ENCODE measurements at places on chromosomes 2 and 18.

DNA sequence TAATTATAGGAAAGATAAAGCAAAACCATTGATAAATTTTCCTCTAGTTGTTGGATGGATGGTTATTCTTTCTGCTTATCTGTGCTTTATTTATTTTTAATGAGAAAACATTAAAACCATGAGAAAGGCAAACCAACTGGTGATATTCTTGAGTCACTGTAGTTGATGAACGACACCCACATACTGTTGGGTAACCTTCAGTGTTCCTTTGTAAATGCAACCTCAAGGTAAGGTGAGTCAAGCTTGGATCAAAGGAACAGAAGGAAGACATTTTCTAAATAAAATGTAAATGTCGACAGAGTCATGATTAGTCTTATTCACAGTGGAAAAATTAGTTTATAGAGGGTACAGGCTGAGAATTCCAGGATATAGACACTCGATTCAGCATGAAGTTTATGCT is 12.7 kb downstream of the ABCB11 start:
- DNase-seq = no peak

DNA sequence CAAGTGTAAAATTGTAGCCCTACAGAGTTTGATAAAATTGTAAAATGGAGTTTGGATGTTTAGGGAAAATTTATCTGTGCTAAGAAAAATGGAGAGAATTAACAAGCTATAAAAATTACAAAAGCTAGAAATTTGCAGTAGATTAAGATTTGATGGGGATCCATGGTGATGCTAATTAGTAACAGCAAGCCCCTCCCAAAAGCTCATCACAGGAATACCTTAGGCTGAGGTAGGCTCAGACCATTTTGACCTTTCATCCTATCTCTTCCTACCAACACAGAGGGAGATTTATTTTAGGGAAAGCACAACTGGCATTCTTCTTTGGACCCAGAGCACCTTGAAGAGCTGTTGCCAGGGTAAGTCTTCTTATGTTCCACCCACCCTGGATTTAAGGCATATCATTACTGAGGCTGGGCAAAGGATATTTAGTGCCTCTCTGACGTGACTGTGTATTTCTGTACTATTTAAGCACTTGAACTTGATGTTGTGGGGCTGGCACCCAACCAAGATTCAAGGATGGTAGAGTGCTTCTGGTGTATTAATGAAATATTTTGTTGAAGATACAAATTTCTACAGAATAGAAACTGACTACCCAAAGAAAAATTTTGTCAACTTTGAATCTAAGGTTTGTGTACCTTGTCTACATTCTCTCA is 70.8 kb upstream of the SLC39A10 start:
- DNase-seq = no peak

DNA sequence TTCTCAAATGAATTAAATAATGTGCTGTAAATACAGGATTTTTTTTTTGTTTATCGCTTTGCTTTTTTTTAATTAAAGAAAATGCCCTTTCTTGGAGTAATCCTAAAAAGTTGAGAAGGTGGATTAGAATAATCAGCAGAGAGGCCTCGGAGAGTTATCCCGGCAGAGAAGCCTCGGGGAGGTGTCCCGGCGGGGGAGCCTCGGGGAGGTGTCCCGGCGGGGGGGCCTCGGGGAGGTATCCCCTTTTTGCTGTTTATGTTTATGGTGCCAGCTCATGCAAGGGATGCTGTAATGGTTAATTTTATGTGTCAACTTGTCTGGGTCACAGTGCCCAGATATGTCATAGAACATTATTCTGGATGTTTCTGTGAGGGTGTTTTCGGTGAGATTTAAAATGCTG is 263.0 kb upstream of the TRIB2 start:
- DNase-seq = no peak

DNA sequence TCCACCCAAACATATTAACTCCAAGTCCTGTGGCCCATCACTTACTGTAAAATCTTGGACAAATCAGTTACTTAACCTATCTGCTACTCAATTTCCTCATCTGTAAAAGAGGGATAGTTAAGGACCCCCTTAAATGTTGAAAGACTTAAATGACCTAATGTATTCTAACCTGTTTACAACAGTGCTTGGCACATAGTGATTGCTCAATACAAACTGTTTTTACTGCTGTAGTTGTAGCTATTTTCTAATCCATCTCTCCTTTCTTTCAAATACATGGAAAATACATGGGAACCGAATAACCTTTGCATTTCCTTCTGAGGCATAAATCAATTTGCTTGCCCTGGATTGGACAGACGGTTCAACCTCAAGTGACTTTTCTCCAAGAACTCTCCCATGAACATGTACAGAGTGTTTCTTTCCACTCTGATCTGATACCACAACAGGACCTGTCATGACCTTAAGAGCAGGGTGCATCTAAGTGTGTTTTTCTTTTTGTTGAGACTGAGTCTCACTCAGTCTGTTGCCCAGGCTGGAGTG is 2.7 kb downstream of the LNPK start:
- DNase-seq = no peak

DNA sequence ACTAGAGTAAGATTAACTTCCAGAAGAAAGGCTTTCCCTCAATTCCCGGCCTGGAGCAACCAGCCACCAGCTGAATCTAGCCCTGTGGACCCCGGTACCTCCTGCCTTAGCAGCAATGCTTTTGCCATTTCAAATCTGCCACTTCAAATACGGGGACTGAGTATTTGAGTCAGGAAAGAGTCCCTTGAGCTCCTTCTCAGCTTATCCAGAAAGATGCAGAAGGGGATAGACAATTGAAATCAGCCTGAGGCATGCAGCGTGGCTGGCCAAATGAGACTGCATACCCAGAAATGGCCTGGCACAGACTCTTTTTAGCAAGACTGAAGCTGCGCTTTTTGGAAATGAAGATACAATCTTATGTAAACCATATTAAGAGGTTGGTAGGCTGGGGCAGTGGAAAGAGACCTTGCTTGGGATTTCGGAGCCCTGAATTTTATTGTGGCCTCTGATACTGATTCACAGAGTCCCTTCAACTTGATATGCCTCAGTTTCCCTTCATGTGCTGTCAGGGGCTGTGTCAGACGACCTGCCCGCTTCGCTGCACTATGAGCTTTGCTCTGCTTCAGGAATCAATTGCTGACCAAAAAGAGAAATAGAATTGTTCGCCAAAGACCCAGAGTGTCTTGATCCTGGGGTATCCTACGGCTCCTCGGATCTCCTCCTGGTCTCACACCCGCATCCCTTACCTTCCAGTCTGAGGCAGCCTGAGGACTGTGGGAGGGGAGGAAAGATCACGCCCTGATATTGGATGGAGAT is 1.0 kb downstream of the MATN3 start:
- DNase-seq = no peak

GRCh38 chr2:39696838-39697237 is 31.1 kb downstream of the TMEM178A start:
- DNase-seq = no peak

- no peak for DNase-seq
Observed at GRCh38 chr2:105104208-105104731, 66.4 kb downstream of the MRPS9 start.

- no peak for DNase-seq
Observed at GRCh38 chr2:43288417-43289305, 62.3 kb upstream of the ZFP36L2 start.

DNA sequence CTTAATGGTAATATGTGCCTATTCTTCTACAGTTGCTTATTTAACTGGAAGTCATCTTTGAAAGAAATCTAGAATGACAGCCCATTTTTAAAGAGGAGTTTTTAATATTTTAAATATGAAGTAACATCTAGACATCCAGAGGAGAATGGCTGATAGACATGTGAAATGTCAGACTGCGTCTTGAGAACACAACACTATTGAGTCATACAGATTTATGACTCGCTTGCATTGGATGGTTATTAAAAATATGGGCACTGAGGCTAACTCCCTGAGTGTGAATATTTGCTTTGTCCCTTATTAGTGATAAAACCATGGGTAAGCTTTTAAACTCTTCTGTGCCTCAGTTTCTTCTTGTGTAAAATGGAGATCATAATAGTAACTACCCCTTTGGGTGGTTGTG is 22.9 kb downstream of the TDRD15 start:
- no peak for DNase-seq

DNA sequence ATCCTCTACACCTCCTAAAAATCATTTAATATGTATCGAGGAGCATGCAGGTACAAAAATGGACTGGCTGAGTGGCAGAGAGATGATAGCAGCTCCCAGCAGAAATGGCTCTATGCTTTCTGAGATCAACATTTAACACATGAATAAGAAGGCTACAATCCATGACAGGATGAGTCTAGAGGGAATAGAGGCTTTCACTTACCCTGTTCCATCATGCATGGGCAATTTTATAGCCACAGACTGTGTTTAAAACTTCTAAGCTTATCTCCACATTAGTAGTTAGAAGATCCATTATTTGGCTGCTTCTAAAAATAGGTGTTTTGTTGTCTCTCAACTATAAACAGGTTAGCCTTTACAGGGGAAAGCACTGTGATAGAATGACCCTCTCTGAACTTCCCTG is 149.1 kb upstream of the ARHGAP28 start:
- DNase-seq = no peak

DNA sequence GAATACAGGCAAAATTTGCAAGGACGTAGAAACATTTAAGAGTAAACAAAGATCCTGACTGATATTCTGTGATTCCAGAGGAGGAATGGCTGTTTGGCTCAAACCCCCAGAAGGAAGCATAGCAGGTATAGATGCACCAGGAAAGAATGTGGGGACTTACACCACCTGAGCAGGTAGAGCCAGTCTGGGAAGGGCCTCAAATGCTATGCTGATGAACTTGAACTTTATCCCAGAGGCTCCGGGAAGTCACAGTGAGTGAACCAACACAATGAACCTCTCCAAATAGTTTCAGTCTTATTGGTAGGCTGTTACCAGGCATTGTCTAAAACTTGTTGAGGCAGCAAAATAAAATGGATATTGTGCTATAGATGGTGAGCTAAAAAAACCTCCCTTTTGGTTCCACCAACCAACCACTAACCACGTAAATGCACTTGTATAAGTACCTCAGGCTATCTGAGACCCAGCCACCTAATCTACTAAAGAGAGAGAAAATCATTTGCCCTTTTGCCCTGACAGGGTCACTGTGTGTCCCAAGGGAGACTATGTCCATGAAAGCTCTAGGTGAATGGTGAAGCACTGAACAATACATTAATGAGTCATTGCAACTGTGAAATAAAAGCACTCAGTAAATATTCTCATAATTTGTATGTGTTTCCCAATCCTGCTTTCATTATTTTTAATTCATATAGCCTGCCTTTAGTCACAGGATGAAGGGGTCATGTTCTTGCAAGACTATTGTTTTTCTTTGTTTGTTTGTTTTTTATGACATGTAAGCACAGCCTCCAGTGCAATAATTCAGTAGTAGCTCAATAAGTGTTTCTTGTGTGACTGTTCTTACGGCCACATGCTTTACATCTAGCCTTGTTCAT is 911.6 kb downstream of the EPHA4 start:
- no peak for DNase-seq

GRCh38 chr18:7584646-7585275 is 17.6 kb downstream of the PTPRM start:
- DNase-seq = no peak

- DNase-seq = no peak
Observed at GRCh38 chr2:229445501-229446211, 174.6 kb upstream of the PID1 start.

- DNase-seq = no peak
Observed at GRCh38 chr2:230439590-230439989, 23.6 kb downstream of the SP100 start.

- DNase-seq = no peak
Observed at GRCh38 chr2:2146969-2147900, 183.8 kb downstream of the MYT1L start.

DNA sequence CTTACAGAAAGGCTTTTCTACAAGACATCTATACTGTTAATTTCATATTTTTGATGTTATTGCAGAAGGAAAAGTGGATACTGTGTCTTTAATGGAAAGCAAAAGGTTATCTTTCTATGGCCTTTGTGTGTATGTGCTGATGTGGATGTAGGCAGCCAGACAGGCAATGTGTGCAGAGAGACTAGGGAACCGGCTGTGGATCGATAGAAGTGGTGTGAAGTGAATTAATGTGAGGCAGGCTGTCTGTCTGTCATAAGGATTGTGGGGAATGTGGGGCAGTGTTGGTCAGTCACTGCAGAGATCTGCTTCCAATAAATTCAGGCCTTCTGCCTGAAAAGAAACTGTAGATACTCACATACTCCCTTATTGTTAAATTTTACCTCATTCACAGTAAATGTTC is 156.7 kb downstream of the WDR7 start:
- no peak for DNase-seq

DNA sequence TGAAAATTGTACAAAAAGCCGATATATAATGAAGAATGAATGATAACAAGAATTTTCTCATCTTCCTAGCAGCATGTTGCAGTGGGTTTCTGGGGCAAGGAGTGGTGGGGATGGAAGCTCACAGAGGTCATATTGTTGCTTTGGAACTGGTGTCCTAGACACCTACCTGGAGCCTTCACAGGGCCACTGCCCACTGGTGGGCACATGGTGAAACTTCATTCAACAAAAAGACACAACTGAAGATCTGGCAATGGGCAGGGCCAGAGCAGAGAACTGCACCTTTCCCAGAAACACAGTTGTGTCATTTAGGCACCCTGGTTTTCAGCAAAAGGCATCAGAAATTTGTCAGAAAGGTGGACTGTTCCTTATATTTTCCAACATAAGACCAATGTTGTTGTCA is 115.3 kb downstream of the FHOD3 start:
- DNase-seq = no peak

GRCh38 chr18:21735452-21736015 is 5.1 kb upstream of the MIB1 start:
- peak; percentile 71 for DNase-seq

DNA sequence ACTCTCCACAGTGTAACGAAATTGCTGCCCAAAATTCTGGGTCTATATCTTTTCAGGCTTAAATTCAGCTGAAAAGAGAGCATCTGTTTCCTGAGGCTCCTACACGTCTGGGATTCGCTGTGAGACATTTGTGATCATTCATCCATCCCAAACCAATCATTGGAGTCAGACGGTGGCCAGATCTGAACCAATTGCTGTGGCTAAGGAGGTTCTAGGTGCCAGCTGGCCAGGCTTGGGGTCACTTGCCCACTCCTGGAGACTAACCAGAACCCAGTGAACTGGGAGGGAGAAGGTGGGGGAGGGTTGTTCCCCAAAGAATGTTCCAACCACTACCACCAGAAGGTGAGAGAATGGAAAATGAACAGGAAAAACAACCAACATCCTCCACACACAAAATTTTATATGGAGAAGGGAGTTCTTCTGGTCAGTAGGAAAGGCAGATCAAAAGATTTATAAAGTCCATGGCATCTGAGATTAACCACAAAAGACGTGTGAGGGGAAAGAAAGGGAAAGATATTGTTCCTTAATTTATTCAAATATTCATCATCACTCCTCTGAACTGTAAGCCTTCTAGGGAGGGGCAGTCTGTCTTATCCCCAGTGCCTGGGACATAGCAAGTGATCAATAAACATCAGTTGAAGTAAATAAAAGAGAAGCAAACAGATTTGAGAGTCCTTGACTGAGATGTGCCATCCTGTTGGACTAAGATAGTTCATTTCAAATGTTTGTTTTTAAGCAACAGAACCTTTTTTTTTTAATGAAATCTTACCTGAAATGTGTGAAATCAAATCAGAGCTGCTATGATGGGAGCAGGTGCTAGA is 3.0 kb upstream of the RTKN start:
- DNase-seq = no peak

All from activated naive CD4-positive, alpha-beta T cell treated with Interleukin-2 at 50 U/mL for 16 hours (primary cell).